ENCODE measurements at places on chromosomes 2 and 18.

DNA sequence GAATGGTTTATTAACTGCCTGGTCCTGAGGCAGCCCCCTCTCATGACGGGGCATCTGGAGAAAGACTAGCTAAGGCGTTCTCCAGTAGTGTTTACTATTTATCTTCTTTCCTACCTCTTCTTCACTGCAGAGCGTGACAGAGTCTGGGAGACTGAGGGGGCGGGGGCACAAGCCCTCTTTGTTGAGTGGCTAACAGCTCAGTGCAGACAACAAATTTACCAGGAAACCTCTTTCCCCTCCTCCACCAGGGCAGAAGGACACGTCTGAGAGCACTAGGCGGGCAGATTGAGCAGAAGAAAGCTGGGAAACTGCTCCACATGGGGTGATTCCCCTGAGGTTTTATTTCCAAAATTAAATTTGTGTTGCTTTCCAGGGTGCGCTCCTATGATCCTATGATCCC is 322.1 kb downstream of the CNTNAP5 start:
- DNase-seq = no peak

DNA sequence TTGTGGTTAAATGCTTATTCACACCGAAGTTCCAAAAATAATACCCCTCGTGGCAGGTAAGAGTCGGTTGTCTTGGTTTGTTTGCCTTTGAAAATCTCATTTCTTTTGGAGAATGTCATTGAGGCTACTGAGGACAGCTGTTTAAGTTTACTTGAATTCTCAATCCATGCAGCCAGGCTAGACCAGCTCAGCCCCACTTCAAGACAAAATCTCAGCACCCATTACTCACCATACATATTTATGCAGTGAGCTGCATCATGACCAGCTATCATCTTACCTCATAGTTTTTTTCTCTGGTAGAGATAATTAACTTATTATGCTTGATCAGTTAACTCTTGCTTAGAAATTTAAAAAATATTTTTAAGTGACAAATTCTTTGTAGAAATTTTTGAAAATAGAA is 115.9 kb downstream of the HAUS1 start:
- DNase-seq = no peak

DNA sequence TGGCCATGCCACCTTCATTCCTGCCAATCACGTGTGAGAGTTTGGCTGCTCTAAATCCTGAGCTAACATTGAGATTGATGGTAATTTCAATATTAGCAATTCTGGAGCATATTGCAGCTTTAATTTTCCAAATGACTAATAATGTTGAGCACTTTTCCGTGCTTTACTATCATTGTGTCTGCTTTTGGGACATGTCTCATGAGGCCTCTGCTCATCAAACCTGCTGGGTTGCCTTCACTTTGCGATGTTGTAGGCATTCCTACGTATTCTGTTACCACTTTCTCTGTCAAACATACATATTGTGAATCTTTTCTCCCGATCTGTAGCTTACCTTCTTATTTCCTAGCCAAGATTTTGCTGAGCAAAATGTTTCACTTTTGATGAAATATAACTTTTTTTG is 466.6 kb downstream of the GALR1 start:
- no peak for DNase-seq

DNA sequence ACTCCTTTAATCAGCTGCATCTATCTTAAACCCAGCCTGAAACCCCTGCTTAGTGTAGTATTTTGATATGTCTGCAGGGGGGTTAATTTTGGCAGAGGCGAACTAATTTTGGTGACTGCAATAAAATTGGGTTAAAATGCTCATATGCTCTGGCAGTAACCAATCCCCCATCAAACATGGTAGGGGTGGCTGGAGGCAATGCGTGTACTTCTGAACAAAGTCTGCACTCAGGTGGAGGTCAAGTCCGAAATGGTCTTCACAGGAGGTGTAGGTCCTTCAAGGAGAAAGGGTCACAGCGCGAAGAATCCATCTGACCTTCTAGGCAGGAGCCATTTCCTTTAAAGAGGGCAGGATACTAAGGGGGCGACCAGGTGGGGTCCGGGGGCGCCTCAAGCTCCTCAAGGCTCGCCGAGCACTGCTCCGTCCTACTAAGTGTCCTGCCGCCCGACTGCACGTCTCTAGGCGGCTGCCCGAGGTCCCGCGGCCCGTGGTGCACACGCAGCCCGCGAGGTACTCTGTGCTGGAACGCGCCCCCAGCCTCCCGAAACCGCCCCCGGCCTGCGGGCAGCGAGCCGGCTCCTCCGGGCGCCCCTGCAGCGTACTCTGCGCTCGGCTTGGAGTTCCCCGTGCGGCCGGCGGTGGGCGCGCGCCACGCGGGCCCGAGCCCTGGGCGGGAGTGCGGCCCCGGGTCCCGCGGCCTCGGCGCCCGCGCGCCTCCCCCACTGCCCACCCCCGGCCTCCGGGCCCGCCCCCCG is 1.7 kb upstream of the LDLRAD4 start:
- no peak for DNase-seq

GRCh38 chr2:237980751-237981150 is 13.9 kb downstream of the UBE2F start:
- DNase-seq = no peak

GRCh38 chr2:88226754-88227153 is 56.6 kb downstream of the THNSL2 start:
- DNase-seq = no peak

GRCh38 chr2:627926-628560 is 49.2 kb downstream of the TMEM18 start:
- DNase-seq = no peak

- no peak for DNase-seq
These were observed 510.7 kb upstream of the LRRTM1 start for GRCh38 chr2:80815259-80815658.

DNA sequence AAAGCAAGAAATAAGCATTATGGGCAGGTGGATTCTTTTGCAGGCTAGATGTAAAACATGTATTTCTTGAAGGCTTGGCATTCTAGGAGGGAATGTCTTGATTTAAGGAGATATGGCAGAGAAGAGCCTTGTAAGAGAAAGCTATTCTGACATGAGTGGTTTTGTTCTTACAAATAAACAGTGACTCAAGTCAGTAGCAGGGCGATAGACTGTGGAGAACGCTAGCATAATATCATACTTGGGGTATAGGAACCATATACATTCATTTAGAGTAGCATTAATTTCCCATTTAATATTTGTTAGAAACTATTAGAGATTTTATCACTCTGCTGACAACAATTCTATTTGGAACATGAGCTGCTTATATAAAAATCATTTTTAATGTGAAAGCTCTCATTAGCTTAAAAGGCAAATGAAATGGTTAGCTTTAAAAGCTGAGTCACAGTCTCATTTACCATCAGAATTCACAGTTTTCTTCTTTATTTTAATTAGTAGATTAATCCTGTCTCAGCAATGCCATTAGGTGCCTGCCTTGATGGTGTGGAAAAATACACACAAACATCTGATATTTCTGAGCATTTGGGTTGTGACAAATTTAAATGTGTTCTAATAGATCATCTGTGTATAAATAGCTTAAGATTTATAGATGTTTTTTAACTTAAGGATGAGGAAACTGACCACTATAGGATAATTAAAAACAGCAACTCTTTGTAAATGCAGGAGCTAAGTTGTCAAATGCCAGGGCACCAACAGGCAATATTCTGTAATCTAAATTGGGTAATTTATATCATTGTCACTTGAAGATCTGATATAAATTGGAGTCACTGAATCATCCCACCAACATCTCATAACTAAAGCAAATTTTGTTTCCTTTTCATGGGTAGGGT is 276.7 kb downstream of the PLCL1 start:
- no peak for DNase-seq

DNA sequence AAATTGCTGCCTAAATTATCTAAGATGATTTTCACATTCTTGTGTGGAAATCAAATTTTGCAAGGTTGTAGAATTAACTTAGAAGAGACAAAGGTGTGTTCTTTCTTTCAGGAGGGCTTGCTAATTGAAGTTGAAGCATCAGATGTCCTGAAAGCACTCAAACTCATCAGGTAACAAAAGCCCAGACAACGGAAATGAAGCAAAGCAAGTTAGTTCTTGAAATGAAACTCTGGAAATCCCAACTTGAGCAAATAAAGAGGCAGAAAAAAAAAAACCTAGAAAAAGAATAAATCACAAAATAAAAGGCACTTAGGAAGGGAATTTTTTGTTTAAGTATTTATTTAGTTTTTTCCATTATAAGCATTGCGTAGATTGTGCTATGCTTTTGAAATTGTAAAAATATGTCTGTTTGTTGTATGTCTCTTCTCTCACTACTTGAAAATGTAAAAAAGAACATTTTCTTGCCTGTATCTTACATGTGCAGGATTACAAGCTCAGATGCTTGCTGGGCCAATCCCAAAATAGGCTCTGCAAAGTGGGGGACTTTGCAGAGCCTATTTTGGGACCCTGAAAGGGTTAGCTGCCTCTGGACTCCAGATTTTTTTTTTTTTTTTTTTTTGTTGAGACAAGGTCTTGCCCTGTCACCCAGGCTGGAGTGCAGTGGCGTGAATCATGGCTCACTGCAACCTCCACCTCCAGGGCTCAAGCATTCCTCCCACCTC is 46.7 kb downstream of the FAM161A start:
- no peak for DNase-seq

DNA sequence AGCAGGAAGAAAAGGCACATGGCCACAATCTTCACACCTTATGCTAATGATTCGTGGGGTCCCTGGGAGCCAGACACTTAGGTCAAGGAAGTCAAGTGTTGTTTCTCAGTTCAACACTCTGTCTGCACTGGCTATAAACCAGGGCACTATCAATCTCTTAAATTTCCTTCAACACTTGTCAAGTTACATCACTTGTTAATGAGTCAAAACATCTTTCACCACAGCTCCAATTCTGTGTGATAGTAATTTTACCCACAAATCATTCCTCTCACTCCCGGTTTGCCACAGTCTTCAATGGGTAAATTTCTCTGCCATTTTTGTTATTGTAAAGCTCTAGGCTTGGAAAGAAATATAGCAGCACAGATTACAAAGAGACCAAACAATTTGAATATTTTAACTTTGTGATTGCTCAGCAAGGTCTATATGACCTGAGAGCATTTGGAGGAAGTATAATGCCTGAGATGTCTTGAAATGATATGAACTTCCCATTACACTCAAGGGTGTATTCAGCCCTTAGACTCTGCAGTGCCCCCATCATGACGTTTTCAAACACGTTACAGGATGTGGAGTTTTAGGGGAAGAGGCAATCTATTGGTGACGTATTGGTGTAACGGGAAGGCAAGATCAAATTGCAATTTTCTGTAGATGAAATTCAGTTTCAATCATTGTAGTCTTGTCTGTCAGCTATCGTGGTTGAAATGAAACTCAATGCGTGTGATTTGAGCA is 78.7 kb downstream of the ICOS start:
- DNase-seq = no peak

- DNase-seq = no peak
These were observed 1.1 kb upstream of the MAT2A start for GRCh38 chr2:85537600-85538506.

GRCh38 chr18:79472946-79473345 is 77.2 kb downstream of the NFATC1 start:
- DNase-seq = no peak

- DNase-seq = no peak
These were observed 325.9 kb downstream of the CLIP4 start for GRCh38 chr2:29440921-29441623.

GRCh38 chr2:238879043-238879442 is 31.2 kb downstream of the TWIST2 start:
- no peak for DNase-seq

DNA sequence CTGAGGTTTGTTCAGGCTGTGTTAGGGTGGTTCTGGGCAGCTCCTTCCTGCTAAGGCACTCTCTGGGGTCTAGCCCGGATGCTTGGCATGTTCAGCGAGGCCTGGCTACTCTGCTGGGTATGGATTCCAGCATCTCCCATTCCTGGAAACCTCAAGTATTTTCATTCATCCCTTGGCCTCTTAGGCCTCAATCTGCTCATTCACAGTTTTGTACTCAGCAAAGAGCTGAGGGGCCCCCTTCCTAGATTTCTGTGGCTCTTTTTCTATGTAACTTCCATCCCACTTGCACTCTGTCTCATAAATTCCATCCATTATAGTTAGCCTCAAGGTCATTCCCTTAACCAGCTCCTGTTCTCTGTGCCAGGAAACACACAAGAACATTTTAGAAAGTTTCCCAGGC is 798.8 kb upstream of the HS6ST1 start:
- no peak for DNase-seq

DNA sequence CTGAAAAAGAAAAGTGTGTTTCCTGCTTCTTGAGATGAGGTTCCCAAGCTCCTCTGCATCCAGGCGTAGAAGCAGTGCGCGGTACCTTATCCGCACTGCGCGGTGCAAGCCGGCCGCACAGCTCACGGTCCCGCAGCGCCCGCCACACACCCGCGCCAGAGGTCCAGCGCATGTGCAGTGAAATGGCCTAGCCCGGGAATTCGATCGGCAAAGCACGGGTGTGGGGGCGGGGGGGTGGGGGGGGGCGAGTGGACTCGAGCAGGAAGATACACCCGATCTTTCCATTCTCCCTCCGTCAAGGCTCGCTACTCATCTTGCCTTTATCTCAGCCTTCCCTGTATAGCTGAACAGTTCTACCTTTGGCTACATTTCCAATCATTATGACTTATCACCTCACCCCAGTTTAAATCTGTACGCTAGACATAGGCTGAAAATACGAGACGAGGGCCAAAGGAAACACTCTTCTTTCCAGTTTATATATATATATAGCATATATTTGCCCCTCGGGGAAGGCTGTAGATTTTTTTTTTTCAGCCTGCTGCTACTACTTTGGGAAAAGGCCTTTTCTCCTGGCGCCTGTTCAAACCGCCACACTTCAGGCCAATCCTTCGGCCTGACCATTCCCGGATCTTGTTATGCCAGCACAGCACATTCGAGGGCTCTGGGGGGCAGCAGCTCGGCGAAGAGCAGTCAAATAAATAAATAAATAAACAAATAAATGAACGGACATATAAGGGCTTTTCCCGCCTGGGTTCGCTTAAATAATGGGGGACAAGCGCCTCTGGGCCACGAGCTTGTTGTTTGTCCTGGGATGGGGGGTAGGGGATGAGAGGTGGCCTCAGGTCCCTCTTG is 10.4 kb downstream of the HOXD8 start:
- DNase-seq = no peak

DNA sequence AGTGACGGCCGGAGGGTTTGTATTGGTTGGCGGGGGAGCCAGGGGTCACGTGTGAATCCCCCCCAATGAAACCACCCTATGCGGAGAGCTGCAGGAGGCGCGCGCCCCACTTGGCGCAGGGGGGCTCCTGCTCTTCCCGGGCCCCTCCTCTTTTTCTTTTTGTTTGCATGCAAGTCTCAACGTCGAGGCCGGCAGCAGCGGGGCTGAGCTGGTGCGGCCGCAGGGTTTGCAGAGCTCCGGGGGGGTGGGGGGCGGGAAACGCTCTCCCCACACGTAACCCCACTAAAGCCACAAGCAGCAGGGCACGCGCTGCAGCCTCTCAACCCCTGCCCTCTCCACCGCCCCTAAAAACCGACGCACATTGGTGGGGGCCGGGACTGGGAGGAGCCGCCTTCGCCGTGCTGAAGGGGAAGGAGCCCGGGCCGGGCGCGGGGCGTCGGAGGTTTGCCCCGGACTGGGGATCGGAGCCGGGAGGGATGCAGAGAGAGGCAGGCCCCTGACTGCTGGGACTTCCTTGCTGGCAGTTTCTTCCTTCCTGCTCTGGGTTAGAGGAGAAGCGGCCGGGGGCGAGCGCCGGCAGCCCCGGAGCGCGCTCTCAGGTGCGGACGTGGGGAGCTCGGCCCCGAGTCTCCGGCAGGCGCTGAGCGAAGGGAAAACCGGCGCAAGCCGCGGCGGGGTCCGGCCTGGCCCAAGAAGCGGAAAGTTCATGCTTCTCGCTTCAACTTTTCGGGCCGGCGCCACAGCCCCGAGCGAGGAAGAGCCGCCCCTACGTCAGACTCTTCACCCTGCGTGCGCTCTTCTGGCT is 864 bp downstream of the LBH start:
- no peak for DNase-seq
